Left lung (tissue), 14 donors: ENCODE measurements at places on chromosomes 7 and 10. TPM values are rescaled to one million over a fixed set of nuclear protein-coding genes. Genes with fewer than 3 reads are reported as not detected.

- peak; percentile 56 for DNase-seq
Measured at GRCh38 chr7:47550788-47551470, 31.0 kb downstream of the TNS3 start.

DNA sequence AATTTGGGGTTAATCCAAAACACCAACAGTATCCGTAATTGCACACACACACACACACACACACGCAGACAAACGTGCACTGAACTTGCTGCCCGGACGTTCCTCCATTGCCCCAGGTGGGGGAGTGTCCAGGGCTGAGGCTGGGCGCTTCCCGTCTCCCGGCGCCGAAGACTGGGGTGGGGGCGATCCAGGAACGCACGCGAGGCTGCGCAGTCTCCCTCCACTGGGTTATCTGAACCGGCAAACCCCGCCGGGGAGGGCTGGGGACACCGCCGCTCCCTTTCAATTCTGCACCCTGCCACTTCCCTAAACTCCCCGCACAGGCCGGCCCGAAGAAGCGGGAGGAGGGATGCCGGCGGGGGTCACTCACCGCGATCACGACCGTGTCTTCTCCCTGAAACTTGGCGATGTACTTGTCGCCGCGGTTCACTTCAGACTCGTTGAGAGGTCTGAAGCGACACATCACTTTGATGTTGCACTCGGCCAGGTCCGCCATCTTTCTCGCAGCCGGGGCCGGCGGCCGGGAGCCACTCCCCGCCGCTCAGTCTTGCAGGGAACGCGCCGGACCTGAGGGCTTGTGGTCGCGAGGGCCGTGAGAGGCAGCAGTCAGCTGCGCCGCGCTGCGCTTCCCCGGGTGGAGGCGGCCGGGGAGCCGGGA, 618 bp downstream of the KIF5B start:
- peak; percentile 76 for DNase-seq

Gene NRCAM
- polyA plus RNA-seq = 17.9 TPM

Gene TFR2
- 2.6 TPM for polyA plus RNA-seq

Gene EPHA1
- polyA plus RNA-seq = 13.6 TPM

Gene PYROXD2
- 48.2 TPM for polyA plus RNA-seq

Gene TEX36
- not detected for polyA plus RNA-seq
